ENCODE measurements at places on chromosomes 6 and 20.

DNA sequence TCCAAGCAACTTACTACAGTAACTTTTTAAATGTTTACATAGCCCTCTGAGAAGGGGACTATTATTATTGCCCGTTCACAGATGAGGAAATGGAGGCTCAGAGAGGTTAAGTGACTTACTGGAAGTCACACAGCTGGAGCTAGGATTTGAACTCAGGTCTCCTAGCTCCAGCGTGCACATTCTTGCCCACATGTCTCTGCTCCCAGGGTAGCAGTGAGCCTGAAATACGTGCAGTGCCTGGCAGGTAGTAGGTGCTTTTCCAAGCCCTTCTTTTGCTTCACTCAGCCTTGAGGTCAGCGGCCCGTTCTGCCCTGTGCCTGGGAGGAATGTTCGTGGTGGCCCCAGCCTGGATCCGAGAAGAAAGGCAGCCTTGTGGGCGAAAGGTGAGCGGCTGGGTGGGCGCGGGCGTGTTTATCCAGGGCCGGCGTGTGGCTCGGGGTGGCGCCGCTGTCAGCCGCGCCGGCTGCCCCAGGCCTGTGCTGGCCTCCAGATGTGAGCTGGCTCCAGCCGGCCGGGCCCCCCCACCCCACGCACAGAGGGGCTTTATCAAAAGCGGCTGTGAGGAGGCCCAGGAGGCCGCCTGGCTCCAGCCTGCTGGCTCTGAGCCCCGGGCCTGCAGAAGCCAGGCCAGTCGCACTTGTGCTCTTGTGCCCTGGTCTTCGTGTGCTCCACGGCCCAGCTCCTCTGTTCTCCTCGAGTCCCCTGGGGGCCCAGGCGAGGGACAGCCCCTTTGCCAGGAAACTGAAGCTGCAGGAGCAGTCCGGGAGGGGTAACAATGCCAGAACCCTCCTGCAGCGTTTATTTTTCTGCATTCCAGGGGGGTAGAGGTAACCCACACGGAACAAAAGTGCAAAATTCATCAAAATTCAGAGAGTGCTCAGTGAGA, 58.1 kb downstream of the UBE2V1 start:
- DNase-seq, result no peak

DNA sequence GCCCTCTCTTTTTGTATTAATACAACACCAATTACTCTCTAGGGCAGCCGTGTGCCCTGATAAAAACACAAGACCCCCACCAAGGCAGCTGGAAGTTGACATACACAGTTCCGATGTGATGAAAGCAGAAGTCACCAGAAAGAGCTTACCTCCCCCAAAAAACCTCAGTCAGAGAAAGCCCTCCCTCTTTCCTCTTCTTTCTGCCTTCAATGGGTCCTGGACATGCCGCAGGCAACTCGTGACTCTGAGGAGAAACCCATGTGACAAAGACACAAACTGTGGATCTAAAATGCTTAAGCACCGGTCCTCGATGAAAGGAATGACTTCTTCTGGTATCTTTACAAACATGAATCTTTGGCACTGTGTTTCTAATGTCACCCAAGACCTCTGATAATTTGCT, 117.7 kb upstream of the CCDC28A start:
- no peak for DNase-seq

DNA sequence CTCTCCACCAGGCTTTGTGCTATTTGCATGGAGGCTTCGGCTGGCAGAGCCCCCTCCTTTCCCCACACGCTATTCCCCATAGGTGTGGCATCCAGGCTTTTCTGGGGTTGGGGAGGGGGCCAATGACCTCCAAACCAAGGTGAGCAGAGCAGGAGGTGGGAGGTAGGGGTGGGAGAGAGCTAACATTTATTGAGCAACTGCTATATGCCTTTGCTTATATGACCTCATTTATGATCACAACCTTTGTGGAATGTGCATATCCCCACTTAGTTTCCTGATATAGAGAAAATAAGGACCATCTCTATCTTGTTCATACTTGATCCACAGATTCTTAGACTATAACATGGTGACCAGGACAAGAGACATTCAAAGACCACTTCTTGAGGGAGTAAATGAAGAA, 17.8 kb upstream of the SLC22A7 start:
- no peak for DNase-seq

GRCh38 chr20:41366546-41367392, at the start of gene EMILIN3:
Gene EMILIN3, minus strand, starts transcription at chr20:41366818. Its CDS starts 184 bp downstream, at chr20:41366634.
- no peak for DNase-seq

DNA sequence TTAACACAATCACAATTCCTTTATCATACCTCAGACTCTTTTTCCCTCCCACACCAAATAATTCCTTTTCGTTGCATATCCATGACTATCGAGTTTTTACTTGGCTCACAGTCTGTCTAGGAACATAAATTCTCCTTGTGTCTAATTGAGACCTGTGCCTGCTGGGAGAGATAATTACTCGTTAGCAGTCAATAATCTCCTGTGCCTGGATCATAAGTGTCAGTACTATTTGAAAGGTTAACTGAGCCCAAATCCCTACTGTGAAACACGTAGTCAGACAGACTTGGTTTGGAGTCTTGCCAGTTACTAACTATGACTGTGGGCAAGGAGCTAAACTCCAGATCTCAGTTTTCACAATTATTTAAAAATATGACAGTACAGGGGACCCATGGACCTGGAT, 5.7 kb upstream of the CTNNBL1 start:
- DNase-seq, result no peak

GRCh38 chr6:17032988-17033634, 68.7 kb upstream of the STMND1 start:
- DNase-seq, result no peak

DNA sequence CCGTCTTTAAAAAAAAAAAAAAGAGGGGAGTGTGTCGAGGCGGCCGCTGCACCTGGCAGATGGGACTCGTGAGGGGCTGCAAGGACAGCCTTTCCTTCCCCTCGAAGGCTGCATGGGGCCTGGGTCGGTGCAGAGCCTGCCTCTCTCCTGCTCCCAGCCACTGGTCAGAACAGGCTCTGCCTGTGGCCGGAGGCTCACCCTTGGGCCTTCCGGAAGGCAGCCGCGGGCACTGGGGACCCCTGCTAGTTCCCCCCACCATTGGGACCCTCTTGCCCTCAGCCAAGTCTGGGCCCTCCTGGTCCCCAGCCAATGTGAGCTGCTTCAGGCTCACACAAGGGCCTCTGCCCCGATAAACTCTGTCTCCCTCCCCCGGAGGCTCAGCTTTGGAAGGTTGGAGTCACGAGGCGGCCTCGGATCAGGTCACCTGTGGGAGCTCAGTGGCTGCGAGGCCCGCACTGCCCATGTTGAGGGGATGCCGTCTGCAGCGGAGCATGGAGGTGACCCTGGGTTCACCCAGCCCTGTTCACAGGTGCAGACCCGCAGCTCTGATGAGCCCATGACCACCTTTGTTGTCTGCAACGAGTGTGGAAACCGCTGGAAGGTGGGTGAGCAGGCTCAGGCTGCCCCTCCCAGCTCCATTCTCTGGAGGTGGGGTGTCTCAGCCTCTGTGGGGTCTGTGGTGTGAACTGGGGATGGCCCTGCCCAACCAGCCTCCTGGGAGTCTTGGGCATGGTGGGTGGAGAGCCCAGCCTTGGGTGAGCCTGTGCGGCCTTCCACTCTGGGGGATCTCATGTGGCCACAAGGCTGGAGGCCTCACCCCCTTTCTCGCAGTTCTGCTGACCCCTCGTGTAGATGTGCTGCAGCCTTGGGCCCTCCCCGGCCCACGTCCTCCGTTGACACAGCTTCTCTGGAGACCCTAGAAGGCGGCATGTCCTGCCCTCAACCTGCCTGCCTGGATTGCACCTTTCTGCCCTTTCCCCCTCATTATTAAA, 7.7 kb downstream of the RGS19 start:
- DNase-seq, result no peak

DNA sequence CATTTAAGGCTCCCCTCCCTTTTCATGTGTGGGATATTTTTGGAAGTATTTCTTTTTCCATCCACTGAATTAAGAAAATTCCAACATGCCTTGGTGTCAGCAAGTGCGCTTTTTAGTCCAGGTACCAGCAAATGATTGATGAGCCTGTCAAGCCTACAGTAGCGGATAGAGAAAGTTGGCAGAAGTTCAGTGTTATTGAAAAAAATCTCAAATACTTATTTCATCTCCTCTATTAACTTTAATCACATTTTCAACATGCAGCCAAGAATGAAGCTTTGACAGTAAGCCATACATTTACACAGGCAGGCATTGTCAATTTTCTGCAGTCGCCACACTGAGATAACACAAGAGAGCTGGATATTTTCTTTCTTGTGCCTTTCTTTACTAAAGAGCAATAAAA, 50.4 kb downstream of the BLOC1S5 start:
- no peak for DNase-seq

GRCh38 chr6:51456282-51456681, 631.1 kb downstream of the PKHD1 start:
- DNase-seq, result no peak

DNA sequence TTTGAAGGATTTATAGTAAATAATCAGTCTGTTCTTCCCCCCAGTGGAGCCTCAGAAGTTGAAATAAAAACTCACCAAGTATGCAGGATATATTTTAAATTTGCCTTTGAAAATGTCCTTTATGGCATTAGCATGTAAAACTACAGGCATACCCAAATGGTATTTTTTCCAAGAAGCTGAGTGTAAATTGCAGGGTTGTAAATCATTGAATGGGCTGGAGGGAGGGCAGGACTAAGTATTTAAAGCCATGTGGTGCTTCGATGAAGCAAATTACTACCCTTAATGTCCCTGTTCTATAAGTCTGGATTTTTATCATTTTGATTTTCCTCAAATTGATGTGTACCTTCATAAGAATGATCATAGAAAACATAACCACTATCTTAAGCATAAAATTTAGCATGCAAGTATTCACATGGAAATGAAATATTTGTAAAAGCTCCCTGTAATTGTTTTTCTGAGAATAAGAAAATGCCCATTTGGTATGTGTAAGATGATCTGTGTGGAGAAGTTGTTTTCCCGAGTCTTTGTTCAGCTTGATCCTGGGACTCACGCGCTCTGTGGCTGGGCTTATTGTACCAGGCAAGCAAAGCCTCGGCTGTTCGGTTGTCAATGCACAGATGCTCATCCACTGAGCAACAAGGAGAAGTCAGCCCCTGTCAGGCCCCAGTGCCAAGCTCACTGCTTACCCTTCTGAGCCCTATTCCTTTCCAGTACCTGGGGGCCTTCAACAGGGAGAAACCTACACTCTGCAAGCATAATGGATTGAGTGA, 66.7 kb downstream of the CD164 start:
- no peak for DNase-seq

DNA sequence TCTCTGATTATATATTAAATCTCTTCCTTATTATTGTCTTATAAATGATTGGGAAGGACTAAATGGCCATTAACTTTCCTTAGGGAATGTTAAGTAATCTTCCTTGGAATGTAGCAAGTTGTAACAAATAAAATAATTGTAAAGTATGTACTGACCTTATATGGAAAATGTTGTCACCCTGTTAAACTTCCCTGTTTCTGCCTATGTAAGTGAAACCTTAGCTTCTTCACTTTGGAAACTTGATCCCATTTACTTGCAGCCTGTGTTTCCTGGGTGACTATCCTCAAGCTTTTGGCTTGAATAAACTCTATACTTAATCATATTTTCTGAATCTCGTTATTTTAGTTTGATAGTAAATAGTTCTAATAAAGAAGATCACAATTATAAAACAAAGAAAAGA, 519.5 kb upstream of the PTCHD4 start:
- DNase-seq, result no peak

- no peak for DNase-seq
Observed at GRCh38 chr6:159939591-159940016, 29.3 kb upstream of the IGF2R start.

DNA sequence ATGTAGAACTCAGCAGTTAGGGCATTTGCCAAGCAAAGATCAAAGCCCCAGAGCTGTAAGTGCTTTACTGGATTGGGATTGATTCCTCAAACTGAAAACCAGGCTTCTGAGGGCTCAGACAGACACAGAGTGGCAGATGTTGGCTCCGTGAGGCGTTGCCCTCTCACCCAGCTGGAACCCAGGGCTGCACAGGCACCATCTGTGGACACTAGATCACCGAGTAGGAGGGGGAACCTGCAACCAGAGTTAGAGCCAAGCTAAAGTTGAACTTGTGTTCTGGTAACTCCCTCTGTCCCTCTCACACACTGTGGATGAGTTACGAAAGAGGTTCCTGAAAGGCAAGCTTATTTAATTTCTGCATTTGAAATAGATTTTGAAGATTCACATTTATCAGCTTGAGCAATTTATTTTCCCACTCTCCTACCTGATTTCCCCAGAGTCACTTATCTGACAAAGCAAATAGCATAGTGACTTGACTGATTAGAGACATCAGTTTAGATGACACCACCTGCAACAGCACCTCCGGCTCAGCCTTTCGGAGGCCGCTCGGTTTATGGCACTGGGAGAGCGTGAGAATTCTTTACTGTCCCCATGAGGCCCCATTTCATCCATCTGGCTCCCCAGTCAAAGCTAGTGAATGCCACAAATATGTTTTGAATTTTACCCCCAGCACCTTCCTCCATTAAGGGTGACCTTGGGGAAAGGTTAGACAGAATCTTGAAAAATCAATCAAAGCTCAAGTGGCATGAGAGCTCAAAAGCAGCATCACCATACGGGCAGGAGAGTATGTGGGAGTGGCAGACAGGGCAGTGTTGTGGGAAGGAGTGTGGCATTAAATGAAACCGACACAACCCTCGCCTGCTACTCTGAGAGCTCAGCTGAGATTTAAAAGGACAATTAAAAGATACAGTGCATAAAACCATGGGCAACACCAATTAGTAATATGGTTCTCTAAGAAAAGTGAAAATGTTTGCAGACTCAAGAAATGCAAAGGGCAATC, 48.5 kb downstream of the RPF2 start:
- no peak for DNase-seq

DNA sequence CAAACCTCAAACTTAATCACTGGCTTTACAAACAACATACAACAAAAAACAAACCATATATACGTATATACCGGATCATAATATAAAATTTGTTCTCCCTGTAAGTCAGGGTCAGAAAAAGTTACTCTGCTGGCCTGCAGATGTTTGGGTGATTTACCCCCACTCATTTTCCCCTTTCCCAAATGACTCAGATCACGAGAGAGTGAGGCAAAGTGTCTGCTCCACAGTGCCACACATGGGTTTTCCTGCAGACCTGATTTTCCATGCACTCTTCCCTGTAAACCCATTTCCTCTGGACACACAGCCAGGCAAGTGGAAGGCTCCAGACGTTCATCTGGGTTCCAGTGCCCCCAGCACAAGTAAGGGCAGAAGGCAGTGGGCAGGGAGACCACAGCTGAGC, 23.5 kb downstream of the GFOD1 start:
- DNase-seq, result no peak

- DNase-seq, result peak; percentile 62
Observed at GRCh38 chr20:46040902-46041535, 12.0 kb downstream of the SLC12A5 start.

- no peak for DNase-seq
Observed at GRCh38 chr6:98842342-98843180, 8.2 kb downstream of the POU3F2 start.

DNA sequence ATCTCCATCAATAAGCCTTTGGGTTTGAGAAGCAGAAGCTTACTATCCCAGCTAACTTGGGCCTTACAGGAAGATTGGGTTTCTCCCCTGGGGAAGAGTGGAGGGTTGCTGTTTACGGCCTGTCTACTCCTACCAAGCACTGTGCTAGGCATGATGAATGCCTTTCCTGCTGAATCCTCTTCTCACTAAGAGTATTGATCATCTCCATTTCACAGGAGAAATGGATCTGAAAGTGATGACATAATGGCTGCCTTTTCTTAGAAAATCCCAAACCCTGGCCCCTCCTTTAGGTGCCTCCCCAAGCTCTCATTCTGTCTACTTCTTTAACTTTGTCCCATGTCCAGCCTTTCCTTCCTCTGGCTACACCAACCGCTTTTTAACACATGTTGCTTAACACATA, 66.1 kb downstream of the TSHZ2 start:
- no peak for DNase-seq

Data from activated CD4-positive, CD25-positive, alpha-beta regulatory T cell treated with anti-CD3 and anti-CD28 coated beads, Interleukin-2, amount 50 U/mL, for 72 hours (primary cell).